ENCODE measurements at places on chromosomes 4 and X. TPM values are rescaled to one million over a fixed set of nuclear protein-coding genes. Genes with fewer than 3 reads are reported as not detected.
A peak's percentile ranks its signal among the peaks of the same experiment; 100 is the strongest.

- no peak overlapping the region for H3K27ac ChIP-seq
- H3K27me3 ChIP-seq, result no peaks in the 10 kb centered on the region
- DNase-seq, result no peak
- H3K36me3 ChIP-seq, result no peaks in the 10 kb centered on the region
- no peak overlapping the region for H3K4me3 ChIP-seq
- no peaks in the 10 kb centered on the region for H3K4me1 ChIP-seq
These were observed 51.6 kb downstream of the CT47B1 start for GRCh38 chrX:120824021-120824420.

DNA sequence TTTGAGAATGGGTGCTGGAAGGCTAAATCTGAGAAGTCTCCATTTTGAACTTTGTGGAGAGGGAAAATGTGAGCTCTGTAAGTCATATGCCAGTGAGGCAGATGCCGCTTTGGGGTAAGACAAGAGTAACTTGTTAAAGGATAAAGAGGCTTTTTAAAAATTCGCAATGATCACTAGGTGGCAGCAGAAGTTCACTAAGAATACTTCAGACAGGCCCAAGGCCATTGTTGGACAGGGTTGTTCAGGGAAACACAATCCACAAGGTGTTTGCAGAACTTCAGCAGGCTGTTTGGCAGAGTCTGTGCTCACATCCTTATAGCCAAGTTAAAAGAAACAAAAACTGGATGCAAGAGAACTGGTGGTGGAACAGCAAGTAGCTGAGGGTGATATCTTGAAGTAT, 13.7 kb upstream of the PIGA start:
- no peaks in the 10 kb centered on the region for H3K36me3 ChIP-seq
- H3K27ac ChIP-seq, result no peak overlapping the region
- no peaks in the 10 kb centered on the region for H3K27me3 ChIP-seq
- DNase-seq, result peak; percentile 32
- no peak overlapping the region for H3K4me3 ChIP-seq

- peaks cover 12% of the 10 kb centered on the region for H3K4me1 ChIP-seq
- no peak overlapping the region for H3K4me3 ChIP-seq
- H3K27ac ChIP-seq, result no peak overlapping the region
- no peaks in the 10 kb centered on the region for H3K36me3 ChIP-seq
These were observed 39.5 kb upstream of the RASL11B start for GRCh38 chr4:52822583-52822971.

DNA sequence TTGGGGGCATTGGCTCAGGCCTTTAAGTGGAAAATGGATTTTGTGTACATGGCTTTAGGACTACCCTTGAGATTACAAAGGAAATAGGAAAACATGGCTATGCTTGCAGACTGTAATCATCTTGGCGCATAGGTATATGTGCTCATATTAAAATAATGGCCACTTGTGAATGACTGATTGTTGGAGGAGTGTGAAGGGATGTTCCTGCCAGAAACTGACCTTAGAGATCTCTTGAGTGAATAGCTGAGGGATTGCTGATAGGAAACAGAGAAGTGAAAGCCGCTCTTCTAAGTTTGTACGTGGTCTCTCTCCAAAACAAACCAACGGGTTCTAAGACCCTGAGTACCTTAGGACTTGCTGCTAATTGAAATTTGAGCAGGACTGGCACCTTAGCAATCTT, 186.0 kb downstream of the MGST2 start:
- no peaks in the 10 kb centered on the region for H3K36me3 ChIP-seq
- DNase-seq, result no peak
- H3K27ac ChIP-seq, result no peak overlapping the region
- H3K27me3 ChIP-seq, result no peaks in the 10 kb centered on the region

DNA sequence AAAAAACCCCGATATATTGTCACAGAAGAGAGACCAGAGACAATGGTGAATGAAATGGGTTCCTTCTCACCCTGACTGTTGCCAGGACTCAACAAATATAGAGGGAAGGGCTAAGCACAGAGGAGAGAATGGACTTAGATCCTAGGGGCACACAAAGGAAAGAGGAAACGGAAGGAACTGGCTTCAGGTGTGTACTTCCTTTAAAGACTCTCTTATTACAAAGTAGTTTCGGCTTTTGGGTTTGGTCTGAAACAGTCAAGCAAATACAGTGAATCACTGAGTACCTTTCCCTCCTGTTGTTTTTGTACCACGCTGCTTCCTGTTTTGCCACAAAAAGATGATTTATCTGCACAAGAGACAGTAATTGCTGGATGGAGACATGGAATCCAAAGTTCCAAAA, 46.1 kb upstream of the S100G start:
- no peak for DNase-seq
- no peak overlapping the region for H3K4me3 ChIP-seq
- peaks cover 12% of the 10 kb centered on the region for H3K4me1 ChIP-seq
- no peaks in the 10 kb centered on the region for H3K27me3 ChIP-seq

DNA sequence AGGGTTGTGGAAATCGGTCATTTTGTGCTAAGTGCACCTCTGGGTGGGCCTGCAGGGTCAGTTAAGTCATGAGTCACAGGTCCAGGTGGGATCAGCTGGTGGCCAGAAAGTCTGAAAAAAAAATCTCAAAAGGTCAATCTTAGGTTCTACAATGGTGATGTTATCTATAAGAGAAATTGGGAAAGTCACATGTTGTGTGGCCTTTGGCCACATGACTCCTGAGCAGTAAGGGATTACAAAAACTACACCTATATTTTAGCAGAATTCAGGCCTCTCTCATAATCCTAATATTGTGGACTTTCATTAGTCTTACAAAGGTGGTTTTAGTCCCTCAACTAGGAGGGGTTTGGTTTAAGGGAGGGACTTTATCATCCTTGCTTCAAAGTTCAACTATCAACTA, 59.1 kb downstream of the UCHL1 start:
- no peaks in the 10 kb centered on the region for H3K36me3 ChIP-seq
- H3K4me1 ChIP-seq, result peaks cover 2% of the 10 kb centered on the region
- no peak overlapping the region for H3K27ac ChIP-seq
- no peak overlapping the region for H3K4me3 ChIP-seq
- no peak for DNase-seq

- H3K4me1 ChIP-seq, result no peaks in the 10 kb centered on the region
- H3K27me3 ChIP-seq, result no peaks in the 10 kb centered on the region
- no peak overlapping the region for H3K4me3 ChIP-seq
These were observed 999.2 kb downstream of the ADGRL3 start for GRCh38 chr4:62199291-62199810.

Gene TEC
- 0.91 TPM for total RNA-seq

DNA sequence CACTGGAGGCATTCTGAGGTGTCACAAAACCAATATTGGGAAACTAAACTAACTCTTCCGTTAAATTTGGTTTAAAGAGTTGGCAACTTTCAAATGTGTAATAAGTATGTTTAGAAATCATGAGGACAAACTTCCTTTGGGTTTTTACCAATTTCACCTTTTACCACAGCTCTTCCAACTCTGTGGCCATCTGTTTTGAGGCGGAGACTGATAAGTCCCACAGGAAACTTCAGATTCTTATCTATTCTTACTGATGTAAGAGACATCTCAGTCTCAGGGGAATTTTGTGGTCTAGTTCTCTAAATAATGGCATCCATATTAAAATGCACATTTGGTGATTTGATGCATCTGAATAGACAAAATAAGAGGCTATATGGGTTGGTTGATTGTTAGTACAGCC, 229.2 kb upstream of the AFF2 start:
- DNase-seq, result no peak
- H3K27me3 ChIP-seq, result no peaks in the 10 kb centered on the region
- no peaks in the 10 kb centered on the region for H3K4me1 ChIP-seq
- no peak overlapping the region for H3K4me3 ChIP-seq

Gene LGI2
- 0.27 TPM for total RNA-seq

Gene N4BP2
- 12.1 TPM for total RNA-seq

- no peak for DNase-seq
- H3K4me3 ChIP-seq, result no peak overlapping the region
- H3K4me1 ChIP-seq, result no peaks in the 10 kb centered on the region
- H3K27me3 ChIP-seq, result no peaks in the 10 kb centered on the region
- H3K36me3 ChIP-seq, result no peaks in the 10 kb centered on the region
These were observed 1296.1 kb upstream of the PABPC4L start for GRCh38 chr4:135497563-135498152.

DNA sequence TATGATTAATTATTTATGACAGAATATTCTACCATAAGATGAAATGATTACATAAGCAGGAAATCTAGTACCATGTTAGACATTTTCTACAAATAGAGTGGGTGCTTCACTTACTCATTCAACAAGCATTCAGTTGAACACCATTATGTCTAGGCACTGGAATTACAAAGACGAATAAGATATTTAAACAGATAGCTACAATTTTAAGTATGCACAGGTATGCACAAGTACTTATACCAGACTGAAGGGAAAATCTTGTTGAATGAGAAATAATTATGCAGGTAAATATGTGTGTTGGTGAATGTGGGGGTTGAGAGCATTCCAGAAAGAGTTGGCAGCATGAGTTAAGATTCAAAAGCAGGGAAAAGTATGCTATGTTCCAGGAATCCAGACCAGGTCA, 107.3 kb upstream of the CNKSR2 start:
- DNase-seq, result no peak
- H3K36me3 ChIP-seq, result no peaks in the 10 kb centered on the region
- no peak overlapping the region for H3K27ac ChIP-seq
- H3K27me3 ChIP-seq, result no peaks in the 10 kb centered on the region
- no peaks in the 10 kb centered on the region for H3K4me1 ChIP-seq
- H3K4me3 ChIP-seq, result no peak overlapping the region

- no peak for DNase-seq
- no peaks in the 10 kb centered on the region for H3K27me3 ChIP-seq
- no peak overlapping the region for H3K4me3 ChIP-seq
- H3K4me1 ChIP-seq, result no peaks in the 10 kb centered on the region
These were observed 142.5 kb downstream of the CXXC4 start for GRCh38 chr4:104352211-104352610.

Gene SLC25A53
- 5.3 TPM for total RNA-seq

Gene EXOC1L
- not detected for total RNA-seq

Gene ZFYVE28
- 0.68 TPM for total RNA-seq

DNA sequence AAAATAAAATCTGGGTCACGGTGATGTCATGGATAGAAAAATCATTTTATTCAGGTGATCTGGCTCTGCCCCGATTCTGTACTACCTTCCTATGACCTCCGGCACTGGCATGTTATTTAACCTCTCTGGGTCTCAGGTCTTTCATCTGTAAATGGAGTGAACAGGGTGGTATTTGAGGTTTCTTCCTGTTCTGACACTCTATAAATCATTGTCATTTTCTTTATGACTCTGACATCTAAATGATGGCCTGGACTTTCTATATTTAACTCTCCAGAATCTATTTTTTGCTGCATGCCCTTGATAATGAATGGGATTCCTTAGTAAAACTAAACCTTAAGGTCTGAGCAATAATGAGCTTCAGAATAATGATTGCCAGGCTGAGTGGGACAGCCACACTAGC, 422.0 kb upstream of the CNKSR2 start:
- H3K27me3 ChIP-seq, result no peaks in the 10 kb centered on the region
- DNase-seq, result no peak
- no peaks in the 10 kb centered on the region for H3K36me3 ChIP-seq
- H3K27ac ChIP-seq, result no peak overlapping the region
- H3K4me3 ChIP-seq, result no peak overlapping the region

- H3K4me1 ChIP-seq, result peaks cover 12% of the 10 kb centered on the region
- DNase-seq, result no peak
- no peaks in the 10 kb centered on the region for H3K36me3 ChIP-seq
- H3K4me3 ChIP-seq, result no peak overlapping the region
These were observed 102.7 kb downstream of the UCHL1 start for GRCh38 chr4:41359422-41359775.

- peak; percentile 24 for DNase-seq
- no peaks in the 10 kb centered on the region for H3K27me3 ChIP-seq
- H3K27ac ChIP-seq, result peak overlapping the region; percentile 95
These were observed 6.4 kb downstream of the EDA2R start for GRCh38 chrX:66632473-66632872.

- no peaks in the 10 kb centered on the region for H3K4me1 ChIP-seq
- H3K36me3 ChIP-seq, result no peaks in the 10 kb centered on the region
- H3K27ac ChIP-seq, result no peak overlapping the region
- no peaks in the 10 kb centered on the region for H3K27me3 ChIP-seq
- no peak overlapping the region for H3K4me3 ChIP-seq
These were observed 306.2 kb downstream of the INPP4B start for GRCh38 chr4:142539796-142540482.

Gene KLHL4
- total RNA-seq, result 19.8 TPM

DNA sequence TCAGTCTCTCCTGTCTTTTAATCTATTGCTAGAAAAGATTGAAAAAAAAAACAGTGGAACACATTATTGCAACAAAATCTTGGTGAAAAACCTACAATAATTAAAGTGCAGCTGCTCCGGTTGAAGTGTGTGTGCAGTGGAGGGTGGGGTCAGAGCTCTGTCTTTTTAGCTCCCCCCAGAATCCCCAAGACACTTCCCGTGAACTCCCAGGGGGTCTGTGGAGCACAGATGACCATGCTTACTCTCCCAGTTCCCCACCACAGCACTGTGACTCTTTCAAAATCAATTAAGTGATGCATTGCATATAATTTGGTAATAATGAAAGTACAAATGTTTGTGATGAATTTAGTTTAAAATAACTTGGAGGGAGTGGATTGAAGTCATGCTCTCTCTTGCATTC, 15.7 kb upstream of the SLC10A4 start:
- no peak overlapping the region for H3K27ac ChIP-seq
- H3K27me3 ChIP-seq, result no peaks in the 10 kb centered on the region
- no peaks in the 10 kb centered on the region for H3K36me3 ChIP-seq
- no peak overlapping the region for H3K4me3 ChIP-seq

DNA sequence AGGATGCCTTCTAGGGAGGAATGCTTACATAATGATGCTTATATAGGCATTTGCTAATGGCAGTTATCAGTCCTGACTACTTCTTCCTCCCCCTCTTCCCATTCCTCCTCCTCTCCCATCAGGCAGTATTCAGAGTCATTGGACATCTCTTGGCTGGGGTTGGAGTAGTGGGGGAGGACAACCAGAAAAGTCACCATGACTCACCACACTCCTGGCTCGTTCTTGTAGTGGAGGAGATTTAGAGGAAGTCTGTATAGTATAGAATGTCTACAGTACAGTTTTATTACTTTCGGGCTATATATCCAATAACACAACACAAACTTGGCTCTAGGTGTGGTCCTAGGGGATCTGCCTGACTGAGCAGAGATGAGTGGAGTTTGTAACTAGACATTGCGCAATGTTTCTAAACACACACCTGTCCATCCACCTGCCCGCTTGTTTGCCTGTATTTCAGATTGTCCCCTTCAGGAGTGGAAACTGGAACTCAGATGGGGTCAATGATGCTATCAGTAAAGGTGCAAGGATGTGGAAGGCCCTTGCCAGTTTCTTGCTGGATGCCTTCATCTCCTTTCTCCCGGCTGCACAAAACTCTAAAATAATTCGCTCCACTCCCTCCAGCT, 27.9 kb upstream of the KIAA1210 start:
- H3K36me3 ChIP-seq, result no peaks in the 10 kb centered on the region
- H3K4me1 ChIP-seq, result no peaks in the 10 kb centered on the region
- H3K4me3 ChIP-seq, result no peak overlapping the region
- H3K27ac ChIP-seq, result no peak overlapping the region

Measured in astrocyte (in vitro differentiated cells and primary cell).